Right kidney (tissue), 9 donors: ENCODE measurements at places on chromosomes 16 and 17.

- DNase-seq, result peak; percentile 69
Observed at GRCh38 chr16:90018652-90019542, at the start of gene DBNDD1. TSS of gene DBNDD1 (minus strand) at chr16:90019456. CDS start at chr16:90019341, 115 bp downstream.

DNA sequence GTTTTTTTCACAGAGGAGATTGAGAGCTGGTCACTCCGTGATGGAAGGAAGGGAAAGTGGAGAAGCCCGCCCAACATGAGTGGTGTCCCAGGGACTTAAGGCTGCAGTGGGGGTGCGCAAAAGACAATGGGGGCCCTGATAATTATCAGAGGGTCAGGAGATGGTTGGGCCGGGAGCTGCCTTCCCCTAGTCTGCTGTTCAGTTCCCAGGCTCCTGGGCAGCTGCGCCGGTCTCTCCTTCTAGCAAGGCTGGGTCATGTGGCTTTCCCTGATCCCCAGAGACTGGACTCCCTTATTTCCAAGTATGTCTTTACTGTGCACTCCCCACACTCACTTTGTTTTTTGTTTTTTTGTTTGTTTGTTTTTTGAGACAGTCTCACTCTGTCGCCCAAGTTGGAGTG lies 16.2 kb downstream of the CYGB start:
- DNase-seq, result no peak

GRCh38 chr16:17278988-17279387 lies 191.8 kb downstream of the XYLT1 start:
- no peak for DNase-seq

DNA sequence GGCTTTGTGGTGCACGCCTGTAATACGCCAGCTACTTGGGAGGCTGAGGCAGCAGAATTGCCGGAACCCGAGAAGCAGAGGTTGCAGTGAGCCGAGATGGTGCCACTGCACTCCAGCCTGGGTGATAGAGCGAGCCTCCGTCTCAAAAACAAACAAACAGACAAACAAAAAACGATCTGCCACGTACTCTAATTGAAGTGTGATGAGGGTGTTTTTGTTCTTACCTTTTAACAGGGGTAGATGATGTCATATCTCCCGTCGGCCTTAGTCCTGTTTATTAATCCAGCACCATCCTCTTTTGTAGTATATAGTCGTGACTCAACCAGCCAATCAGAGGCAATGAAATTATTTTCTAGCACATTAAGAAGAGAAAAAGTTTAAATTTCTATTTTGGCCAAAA lies 58.5 kb downstream of the IQCK start:
- DNase-seq, result no peak

- no peak for DNase-seq
Observed at GRCh38 chr17:59437791-59438281, 106.4 kb downstream of the YPEL2 start.

DNA sequence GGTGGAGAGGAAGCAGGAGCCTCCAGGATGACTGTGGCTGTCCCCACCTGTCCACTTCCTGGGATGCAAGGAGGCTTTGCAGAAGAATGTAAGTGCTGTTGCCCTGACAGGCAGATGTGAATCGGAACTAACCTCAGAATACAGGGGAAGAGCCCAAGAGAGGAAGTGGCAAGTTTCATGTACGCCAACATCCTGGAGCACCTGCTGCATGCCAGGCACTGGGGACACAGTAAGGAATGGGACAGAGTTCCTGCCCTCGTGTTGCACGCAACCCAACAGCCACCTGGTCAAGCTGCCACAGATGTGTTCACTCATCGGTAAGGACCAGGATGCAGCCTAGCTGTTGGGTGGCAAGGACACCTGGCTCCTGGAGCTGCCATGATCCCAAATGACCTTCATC lies 98.6 kb upstream of the RPL38 start:
- DNase-seq, result no peak

GRCh38 chr17:41968676-41969075 lies 2.1 kb downstream of the CNP start:
- no peak for DNase-seq

DNA sequence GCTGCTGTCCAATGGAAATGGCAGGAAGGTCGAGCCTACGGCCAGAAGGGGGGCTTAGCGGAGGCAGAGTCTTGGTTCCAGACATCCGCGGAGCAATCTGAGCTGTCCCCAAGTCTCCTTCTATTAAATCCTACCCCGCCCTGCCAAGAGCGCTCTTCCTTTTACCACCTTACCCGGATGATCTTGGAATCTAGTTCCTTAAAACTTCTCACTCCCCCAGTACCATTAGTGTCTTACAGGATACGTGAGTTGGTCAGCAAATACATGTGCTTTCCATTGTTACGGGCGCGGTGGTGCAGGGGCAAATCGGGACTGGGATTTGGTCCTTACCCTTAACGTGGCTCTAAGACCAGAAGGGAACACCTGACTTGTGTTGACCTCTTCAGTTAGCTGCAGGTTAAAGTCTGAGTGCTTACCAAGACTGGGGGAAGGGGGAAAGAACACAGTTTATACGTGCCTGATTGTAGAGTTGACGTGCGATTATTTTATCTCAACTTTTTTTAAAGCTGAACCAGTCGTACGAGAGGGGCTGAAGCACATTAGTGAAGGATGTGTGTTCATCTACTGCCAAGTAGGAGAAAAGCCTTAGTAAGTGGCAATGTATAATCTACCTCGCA lies 495 bp downstream of the TXNDC17 start:
- DNase-seq, result no peak

- DNase-seq, result no peak
Observed at GRCh38 chr17:69717214-69717613, 302.7 kb downstream of the MAP2K6 start.

GRCh38 chr16:88415713-88416323 lies 33.1 kb downstream of the ZNF469 start:
- peak; percentile 44 for DNase-seq
